ENCODE measurements at places on chromosomes 6 and 20. TPM values are rescaled to one million over a fixed set of nuclear protein-coding genes. Genes with fewer than 3 reads are reported as not detected.

Gene WFDC5
- not detected for polyA plus RNA-seq

Gene OR12D3
- polyA plus RNA-seq, result not detected

Gene RPS6KA2
- polyA plus RNA-seq, result 19.3 TPM

Gene CD109
- 1.5 TPM for polyA plus RNA-seq

Gene ECHDC1
- 60.7 TPM for polyA plus RNA-seq

Gene VGLL2
- polyA plus RNA-seq, result not detected

Gene DACT2
- polyA plus RNA-seq, result 0.77 TPM

DNA sequence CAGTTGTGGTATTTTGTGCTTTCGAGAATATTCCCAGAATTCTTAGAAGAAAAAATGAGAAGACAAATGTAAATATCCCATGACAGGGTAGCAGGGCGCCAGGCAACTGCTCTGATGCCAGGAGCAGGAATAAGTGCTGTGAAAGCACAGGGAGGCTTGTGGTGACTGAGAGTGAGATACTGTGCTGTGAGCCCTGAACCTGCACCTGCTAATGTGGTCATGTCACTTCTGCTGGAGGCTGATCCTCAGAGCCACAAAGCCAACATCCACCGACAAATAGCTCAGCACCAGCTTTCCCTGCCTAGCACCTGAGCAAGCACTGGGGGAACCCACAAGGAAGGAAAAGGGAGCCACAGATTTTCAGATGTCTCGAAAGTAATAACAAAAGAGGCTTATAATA lies 368.6 kb upstream of the CDH4 start:
- no peak for DNase-seq

- no peak for DNase-seq
Measured at GRCh38 chr20:63150391-63150898, 65.5 kb downstream of the YTHDF1 start.

DNA sequence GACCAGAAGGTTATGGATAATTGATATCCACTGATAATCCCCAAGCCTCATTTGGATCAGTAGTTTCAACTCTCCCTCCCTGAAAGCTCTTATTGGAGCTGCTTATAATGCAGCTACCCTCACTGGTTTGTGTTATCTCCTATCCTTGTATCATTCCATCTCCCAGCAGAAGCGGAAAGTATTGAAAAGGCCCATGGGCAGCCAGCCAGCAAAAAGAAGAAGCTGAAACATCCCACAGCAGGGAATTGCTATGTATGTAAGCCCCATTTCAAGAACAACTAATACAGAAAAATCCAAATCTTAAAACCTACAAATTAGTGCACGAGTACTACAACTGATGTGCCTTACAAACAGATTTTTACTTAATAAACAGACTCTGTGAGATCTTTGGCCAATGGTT lies 269.0 kb upstream of the ECI2 start:
- no peak for DNase-seq

GRCh38 chr6:136677822-136678221 lies 114.5 kb downstream of the MAP3K5 start:
- no peak for DNase-seq

DNA sequence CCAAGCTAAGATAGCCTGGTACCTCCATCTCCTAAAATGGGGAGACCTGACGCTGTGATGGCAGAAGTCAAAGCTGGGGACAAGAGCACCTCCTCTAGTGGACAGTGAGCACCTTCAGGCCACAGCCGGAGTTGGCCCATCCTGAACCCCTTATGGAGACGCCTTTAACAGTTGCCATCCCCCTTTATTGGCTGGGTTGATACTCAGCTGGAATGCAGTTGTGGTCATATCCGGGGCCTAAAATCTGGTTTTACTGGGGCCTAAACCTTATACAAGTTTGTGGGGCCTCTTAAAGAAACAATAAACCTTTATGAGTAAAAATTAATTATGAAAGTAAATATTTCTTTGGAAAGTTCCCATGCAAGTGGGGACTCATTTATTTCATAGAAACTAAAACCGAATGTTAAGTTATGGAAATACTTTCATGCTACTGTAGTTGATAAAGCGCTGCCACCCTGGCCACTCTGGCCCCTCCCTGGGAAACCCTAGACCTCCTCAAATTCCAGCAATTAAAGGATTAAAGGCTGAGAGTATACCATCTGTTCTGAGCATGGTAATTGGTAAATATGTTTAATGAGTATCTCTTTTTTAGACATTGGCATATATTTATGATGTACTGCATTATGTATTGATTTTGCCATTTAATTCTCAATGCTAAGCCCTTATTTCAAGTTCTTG lies 95.1 kb upstream of the SASH1 start:
- DNase-seq, result no peak

GRCh38 chr6:111995404-111995803 lies 58.5 kb upstream of the CCN6 start:
- DNase-seq, result no peak

- DNase-seq, result no peak
Measured at GRCh38 chr6:42503894-42504293, 52.2 kb upstream of the TRERF1 start.

DNA sequence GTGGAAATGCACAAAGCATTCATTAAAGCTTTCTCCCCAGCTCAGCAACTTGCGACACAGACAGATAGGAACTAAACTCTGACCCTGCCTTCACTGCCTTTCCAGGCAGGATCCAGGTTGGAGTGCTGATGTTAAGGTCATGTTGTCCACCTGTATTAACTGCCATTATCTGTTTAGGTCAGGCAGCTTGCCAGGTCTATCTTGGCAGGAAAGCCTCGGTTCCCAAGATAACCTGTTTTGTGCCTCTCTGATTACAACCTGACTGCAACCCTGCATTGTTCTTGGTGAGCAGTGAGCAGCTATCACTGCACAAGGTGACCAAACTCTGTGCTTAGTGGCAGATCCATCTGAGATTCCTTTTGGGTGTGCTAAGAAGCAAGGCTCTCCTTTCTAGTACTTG lies 23.2 kb upstream of the ELOVL2 start:
- DNase-seq, result no peak

DNA sequence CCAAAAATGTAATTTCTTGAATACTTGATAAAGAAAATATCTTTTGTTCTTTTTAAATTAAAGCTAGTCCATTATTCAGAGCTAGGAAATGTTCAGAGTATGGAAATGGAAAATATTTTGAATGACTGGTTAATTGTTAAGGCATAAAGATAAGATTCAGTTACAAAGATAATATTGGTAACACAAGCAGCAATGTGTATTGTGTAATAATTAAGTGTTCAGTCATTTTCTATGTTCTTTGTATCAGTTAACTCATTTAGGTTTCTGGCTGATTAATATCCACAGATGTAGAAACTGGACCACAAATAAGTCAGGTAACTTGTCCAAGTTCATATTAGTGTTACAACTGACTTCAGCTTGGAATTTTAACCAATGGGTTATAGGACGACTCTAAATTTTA lies 442.2 kb upstream of the MANEA start:
- no peak for DNase-seq

- peak; percentile 44 for DNase-seq
Measured at GRCh38 chr6:14472986-14473337, 355.4 kb downstream of the CD83 start.

DNA sequence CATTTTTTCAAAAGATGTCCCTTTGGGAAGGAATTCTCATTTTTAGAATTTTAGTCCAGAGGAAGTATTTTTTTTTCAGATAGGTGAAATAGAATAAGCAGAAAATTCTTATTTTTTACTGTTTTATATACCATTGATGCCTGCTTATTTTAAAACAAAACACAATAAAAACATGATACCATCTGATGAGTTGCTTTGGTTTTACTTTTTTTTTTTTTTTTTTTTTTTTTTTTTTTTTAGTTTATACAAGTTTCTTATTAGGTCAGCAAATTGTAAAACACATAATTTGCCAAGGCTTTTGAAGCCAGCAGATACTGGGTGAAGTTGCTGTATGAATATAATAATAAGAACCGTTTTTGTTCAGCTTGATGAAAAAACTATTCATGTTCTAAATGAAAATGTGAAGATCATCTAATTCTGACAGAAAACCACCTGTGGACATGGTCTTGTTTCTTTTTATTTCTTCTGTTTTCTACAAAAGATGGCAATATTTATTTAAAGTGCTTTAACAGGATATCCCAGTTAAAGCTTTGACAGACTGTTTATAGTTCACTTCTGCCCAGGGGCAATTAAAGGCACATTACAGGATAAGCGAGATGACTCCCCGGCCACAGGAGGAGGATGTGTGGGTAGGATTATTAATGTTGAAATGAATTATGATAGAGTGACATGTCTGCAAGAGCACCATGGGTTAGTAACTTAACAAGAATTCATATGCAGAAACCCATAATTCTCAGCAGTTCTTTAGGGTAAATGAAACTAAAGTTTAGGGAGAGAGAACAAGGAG lies 31.1 kb downstream of the MYB start:
- no peak for DNase-seq

- no peak for DNase-seq
Measured at GRCh38 chr20:44610313-44610962, 28.1 kb downstream of the PKIG start.

DNA sequence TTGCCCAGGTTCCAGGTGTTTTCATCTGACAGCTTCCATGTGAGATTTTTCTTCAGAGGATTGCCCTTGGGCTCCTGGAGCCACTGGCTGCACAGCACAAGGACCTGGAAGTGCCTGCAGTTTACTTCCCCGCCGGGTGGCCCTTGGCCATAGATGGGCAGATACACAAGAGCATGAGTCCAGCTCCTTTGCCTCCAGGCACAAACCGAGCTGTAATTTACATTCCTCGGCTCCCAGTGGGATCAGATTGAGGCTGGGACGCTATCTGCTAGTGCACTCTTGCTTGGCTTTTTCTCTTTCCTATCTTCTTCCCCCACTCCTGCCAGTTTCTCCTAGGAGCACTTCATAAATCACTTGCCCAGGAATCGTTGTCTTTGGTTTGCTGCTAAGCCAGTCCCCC lies 85.4 kb upstream of the RALY start:
- DNase-seq, result no peak

DNA sequence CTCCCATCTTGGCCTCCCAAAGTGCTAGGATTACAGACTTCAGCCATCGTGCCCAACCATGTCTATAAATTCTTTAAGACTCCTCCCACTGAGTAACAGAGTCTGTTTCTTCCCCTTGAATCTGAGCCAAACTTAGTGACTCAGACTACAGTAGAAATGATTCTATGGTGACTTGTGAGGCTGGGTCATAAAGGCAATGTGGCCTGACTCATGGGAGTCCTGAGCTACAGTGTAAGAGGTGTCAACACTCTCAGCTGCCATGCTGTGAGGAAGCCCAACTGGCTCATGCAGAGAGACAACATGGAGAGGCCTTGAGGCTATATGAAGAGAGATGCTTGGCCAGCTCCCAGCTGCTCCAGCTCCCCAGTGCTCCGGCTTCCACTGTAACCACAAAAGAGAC lies 5.2 kb upstream of the NRSN2 start:
- no peak for DNase-seq

Data from cardiac muscle cell (in vitro differentiated cells and primary cell).